Esophagus squamous epithelium (tissue), 5 donors: ENCODE measurements at places on chromosomes 2 and 18.

GRCh38 chr2:71453404-71454220 is at the start of gene DYSF:
Gene DYSF (plus strand): TSS chr2:71453561.
- no peak for DNase-seq

GRCh38 chr18:21496277-21496835 is 104.1 kb downstream of the ESCO1 start:
- DNase-seq = no peak

DNA sequence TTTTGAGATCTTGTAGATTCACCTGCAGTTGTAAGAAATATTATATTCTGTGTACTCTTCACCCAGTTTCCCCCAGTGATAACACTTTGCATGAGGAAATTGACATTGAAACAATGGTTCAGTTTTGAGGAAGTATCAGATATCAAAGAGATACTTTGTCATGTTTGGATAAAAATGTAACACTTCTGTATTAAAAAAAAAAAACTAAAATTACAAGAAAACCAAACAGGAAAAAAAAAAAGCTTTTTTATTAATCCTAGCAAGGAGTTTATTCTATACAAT is 204.0 kb downstream of the ARL4C start:
- DNase-seq = no peak

- no peak for DNase-seq
Observed at GRCh38 chr2:18046558-18047212, 168.2 kb downstream of the KCNS3 start.

GRCh38 chr2:174014011-174014698 is 49.0 kb upstream of the SP3 start:
- DNase-seq = no peak

DNA sequence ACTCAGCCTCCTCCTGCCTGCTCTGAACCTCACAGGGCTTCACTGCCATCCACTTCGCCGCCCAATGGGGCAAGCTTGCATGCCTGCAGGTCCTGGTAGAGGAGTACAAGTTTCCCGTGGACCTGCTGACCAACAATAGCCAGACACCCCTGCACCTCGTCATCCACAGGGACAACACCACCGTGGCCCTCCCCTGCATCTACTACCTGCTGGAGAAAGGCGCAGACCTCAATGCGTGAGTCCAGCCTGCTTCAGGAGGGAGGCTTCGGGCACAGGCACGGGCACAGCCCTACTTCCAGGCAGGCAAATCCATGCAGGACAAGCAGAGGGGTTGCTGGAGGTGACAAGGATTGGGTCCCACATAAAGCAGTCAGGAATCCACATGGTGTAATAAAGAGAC is 1.2 kb downstream of the ANKRD53 start:
- DNase-seq = no peak

- DNase-seq = no peak
Observed at GRCh38 chr18:12811191-12811950, 72.7 kb downstream of the PTPN2 start.

DNA sequence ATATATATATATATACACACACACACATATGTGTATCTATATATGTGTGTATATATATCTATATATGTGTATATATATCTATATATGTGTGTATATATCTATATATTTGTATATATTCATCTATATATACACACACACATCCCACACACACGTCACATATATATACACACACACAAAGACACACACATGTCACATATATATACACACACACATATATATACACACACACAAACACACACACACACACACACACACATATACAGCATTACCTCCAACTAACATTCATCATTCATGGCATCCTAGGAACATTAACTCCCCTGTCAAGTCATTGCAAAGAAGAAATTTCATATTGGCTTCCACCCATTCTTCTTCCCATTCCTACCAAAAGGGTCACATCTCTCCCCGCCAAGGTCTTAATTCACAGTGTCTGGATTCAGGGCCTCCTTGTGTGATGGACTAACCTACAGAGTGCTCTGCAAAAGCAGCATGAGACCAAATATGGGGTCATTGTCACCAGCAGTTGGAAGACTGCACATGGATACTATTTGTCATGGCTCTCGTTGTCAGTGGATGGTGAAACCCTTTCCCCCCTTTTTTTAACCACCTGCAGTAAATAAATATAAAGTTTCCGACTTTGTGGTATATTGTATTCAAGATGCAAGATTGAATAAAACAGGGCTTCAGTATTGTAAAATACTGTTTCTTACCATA is 67.0 kb downstream of the IRS1 start:
- DNase-seq = no peak

DNA sequence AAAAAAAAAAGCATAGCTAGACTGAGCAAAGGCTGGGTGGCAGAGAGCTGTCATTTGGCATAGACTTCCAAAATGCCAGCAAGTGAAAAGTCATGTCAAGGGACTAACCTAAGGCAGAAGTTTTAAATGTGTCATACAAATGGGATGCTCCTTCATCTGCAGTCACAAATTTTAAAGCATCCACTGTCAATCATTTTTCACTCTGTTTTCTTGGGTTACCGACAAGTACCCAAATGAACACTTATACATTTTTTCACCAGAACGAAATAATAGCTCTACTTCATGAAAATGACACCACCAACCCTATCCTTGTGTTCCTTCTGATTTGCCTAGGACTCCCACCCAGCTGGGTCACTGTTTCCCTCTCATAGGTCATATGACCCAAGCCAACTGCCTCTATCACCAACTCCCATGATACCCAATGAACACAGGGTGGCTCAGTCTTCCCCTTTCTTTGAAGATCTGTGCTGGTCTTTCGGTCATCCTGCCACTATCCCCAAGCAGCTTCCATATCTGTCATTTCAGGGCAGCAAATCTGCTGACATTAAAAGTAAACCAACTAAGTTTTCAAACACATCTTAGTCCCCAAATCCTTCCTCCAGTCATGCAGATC is 21.5 kb downstream of the KLF7 start:
- no peak for DNase-seq

- DNase-seq = no peak
Observed at GRCh38 chr2:10911291-10912075, at the start of gene KCNF1. Gene KCNF1 (plus strand): TSS chr2:10911934. CDS start chr2:10912427, 493 bp downstream.

GRCh38 chr18:6199777-6200176 is 214.9 kb downstream of the L3MBTL4 start:
- no peak for DNase-seq

DNA sequence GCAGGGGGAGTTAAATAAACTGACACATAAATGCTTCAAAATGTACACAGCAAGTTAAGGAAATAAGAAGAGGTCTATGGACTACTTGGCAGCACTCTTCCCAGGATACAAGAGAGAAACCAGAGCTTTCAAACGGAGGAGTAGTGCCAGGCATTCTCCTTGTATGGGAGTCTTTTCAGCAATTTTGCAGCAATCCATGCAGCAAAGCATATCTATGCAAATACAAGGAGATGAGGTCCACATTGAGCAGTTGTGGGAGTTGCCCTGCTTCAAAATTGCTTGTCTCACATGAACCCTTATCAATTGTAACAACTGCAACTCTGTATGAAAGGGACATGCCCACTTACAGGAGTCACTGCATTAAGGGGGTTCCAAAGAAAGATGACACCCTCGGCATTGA is 37.8 kb downstream of the SCN9A start:
- no peak for DNase-seq

GRCh38 chr2:88211003-88211808 is 41.1 kb downstream of the THNSL2 start:
- DNase-seq = no peak

DNA sequence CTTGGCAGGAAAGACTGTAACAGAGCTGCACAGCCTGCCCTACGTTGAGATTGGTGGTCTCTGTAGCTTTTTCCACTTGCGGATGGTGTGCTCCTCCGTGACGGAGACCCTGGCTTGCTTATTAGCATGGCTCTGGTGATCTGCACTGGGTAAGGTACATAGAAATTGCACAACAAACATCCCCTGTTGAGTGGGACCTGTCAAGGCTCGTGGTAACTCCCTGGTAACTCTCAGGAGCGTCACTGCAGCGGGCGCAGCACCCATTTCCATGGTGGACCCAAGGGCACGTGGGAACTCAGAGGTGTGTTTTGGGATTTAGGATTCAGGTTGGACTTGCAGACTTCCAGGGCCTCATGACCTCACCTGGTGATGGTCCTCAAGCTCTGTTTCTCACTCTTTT is 1.1 kb downstream of the TRAF3IP1 start:
- no peak for DNase-seq

DNA sequence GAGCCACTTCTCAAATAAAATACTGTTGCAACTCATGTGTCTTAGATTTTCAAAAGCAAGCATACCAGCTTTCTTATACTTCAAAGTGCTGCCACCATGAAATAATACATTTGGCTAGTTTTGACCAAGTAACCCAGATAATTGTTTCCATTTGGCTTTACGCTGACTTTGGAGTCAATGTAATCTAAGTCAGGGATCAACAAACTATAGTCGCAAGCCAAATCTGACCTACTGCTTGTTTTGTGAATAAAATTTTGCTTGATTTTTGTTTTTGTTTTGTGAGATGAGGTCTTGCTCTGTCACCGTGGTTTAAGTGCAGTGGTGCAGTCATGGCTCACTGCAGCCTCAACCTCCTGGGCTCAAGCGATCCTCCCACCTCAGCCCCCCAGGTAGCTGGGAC is 65.0 kb downstream of the OXER1 start:
- no peak for DNase-seq

DNA sequence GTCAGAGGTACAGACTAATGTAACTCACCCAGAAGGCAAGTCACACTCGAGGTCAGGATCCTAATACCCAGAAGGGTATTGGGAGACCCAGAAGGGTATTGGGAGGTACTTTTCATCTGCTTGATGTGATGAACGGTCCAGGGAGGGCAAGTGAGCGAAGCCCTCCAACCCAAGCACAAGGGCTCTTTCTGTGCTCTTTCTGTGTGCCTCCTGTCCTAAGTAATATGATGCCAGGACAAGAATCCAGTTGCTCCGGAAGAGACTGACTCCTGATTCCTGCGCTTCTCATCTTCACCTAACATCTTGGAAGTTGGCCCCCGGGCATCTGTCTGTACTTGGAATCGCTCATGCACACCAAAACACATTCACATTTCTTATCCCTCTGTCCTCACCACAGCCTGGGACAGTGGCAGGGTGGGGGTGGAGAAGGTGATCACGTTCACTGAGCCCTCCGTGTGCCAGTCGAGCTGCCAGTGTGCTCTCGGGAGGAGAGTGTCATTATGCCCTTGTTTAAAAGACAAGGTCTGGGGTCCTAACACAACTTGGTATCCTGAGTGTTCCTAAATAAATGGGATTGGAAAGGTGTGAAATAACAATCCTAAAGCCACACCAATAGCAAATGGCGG is 17.1 kb downstream of the GYPC start:
- no peak for DNase-seq

DNA sequence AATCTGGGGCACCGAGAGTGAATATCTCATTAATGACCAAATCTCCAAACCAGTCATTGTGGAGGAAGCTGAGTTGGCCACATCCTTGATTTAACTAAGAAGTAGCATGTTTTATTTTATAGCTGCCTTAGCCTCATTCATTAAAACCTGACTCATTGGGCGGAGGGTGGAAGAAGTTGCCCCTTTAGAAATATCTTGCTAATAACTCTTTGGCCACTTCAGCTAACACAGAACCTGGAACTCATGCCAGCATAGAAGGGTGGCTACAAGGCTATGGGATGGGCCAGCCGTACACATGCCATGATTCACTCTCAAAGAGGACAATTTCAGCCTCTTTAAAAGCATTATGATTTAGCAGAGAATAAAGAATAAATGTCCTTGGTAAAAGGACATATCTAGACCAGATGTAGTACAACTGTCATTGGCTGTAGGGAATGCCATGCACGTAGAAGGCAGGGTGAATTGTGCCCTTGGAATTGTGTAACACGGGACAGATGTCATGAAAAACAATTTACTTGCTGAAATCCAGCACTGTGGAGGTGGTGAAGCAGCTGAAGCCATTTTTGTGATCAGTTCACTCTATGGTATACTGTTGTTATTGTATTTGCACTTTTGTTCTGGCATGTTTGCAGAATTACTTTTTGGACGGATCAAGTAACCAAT is 330.0 kb downstream of the PLCL1 start:
- DNase-seq = no peak

DNA sequence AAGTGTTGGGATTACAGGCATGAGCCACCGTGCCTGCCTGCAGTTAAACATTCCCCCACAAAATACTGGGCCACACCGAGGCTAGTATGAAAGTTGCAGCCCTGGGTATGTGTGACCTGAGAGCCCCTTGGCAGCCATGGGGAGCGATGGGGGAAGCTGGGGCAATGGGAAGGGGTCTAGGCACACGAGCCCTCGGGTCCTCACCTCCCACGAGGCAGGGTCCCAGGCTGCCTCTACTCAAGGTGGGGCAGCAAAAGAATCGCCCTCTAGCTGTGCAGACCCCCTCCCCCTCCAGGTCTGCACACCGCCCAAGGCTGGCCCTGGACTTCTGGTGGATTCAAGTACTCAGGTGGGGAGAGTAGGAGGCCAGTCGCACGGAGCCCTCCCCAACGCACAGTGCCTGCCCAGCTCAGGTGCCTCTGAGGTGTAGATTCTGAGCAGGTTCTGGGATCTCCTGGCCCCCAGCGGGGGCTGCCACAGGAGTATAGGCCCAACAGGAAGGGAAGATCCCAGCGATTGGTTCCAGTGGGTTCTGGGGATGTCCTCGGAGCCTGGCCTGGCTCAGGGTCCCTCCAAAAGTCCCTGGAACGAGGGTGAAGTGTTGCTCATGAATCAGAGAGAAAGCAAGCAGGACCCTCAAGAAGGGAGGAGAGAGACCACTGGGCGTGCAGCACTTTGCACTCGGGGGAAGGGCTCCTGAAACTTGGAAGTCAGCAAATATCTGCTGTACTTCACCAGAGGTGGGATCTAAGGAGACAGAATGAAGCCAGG is 2.6 kb downstream of the GPR35 start:
- no peak for DNase-seq

DNA sequence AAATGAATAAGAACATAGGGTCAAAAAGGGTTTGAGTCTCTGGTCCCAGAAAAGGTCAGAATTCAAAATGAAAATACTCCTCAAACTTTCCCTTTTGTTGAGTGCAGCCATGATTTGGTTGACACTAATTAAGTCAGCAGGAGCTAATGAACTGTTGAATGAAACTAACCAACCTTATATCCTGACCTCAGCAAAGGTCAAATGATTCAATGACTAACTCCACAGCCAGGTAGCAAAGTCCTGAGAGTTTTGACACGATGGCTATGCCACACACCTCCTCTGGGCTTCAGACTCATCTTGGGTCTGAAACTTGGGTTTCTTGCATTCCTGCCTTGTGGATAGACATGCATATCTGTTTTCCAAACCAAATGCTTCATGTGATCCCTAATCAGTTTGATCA is 172.3 kb downstream of the INO80D start:
- no peak for DNase-seq

GRCh38 chr2:43123981-43124686 is 102.3 kb downstream of the ZFP36L2 start:
- DNase-seq = no peak

DNA sequence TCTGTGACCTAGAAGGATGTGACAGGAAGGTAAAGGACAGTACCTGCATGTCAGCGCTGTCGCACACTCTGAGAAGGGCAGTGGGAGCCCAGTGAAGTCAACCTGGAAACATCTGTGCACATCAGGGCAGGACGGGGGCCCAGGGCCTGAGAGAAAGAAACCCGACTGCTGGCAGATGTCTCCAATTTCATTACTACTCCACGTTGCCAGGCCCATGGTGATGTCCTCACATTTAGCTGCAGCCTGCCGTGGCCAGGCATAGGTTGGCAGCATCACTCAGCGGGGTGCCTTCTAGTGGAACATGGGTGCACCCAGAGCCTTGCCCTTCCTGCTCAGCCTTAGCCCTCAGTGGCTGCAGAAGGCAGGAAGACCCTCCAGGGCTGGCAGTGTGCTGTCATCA is 72.3 kb upstream of the FOSL2 start:
- DNase-seq = no peak
